Activated T-helper 1 cell treated with anti-CD3 and anti-CD28 coated beads, Interleukin-2, amount 50 U/mL, for 16 hours (primary cell): ENCODE measurements at places on chromosomes 2 and 18.

DNA sequence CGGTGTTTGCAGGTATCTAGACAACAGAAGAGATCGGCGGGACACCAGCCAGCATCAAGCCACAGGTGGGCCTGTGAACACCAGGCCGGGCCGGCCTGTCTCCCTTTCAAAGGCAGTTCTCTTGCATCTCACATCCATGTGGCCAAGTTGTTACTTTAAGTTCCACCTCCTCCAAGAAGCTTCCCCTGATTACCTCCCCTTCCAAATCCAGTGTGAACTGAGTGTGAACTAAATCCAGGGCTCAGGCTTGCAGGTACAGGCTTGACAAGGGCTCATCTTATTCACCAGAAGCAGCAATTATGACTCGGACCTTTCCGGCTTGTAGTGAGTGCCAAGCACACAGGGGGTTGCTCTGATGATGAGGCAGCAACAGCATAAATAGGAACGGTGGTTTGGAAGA is 3.9 kb downstream of the CRACDL start:
- no peak for DNase-seq

- DNase-seq: no peak
Observed at GRCh38 chr2:216465579-216466195, 33.0 kb upstream of the RPL37A start.

DNA sequence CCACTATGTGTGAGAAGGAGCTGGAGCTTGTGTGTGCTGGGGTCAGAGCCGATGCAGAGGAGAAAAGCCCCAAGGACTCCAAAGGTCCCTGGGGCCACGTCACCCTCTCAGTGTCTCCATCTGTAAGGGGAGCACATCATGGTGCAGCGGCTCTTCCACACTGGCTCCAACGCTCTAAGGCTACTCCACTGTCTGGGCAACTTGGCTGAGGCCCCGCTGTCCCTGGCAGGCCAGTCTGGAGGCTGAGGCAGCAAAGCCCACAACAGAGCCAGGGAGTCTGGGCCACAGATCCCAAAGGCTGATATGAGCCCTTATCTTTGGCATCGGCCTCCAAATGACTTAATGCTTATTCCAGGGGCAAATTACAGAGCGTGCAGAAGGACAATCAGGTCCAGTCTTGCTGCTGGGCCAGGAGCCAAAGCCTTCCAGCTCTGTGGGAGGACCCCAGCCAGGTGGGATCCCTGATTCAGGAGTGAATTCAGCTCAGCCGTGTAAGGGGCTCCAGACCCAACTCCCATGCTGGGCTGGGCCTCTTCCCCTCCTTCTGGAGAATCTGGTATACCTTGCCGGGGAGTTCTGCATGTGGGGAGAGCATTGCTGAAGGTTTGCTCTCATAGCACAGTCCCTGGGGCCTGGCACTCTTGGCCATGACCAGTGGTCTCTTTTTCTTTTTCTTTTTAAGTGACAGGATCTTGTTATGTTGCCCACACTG is 1.8 kb upstream of the DUSP2 start:
- peak; percentile 6 for DNase-seq

DNA sequence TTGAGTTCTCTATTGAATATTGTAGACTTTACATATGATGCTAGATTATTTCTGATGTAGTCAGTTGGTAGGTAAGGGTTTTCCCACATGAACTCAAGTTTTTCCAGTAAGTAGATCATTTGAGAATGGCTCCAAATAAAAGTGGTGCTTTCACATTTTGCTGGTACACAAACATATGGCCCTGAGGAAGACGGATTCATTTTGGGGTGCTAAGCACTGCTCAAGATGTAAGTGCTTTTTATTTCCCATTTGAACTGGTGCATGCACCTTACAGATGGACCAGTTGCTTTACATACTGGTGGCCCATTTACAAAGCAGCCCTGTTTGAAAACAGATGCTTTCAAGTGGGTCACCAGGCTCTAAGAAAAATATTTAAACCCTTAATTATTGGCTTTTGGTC is 266.7 kb downstream of the MEIS1 start:
- no peak for DNase-seq
